ENCODE measurements at places on chromosomes 13 and 19.

DNA sequence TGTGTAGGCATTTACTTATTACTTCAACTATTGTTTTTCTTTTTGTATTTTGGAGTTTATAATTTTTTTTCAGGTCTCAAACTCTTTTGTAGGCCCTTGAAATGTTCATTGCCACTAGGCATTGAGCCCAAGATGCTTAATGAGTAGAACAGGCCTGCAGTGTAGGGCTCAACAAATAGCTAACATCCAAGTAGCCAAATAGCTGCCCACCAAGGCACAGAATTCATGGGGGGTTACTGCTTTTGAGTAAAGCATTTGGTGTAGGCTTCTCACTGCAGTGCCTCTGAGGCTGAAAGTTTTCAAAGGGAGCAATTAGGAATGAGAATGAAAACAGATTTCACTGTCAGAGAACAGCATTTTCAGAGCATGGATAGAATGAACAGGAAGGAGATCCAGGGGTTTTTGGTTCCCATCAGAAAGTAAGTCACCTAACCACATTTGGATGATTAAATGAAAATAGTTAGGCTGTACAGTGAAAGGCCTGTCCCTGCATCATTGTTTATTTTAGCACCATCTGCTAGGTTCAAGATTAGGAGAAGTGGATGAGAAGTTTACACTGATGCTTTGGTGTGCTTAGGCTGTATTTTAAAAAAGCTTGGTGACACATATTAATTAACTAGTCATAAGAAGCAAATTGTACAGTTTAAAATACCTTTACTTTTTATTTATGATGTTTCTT is 61.0 kb downstream of the EDNRB start:
- no peak for DNase-seq

GRCh38 chr13:111970494-111971141 is 96.3 kb upstream of the SOX1 start:
- no peak for DNase-seq

- no peak for DNase-seq
Observed at GRCh38 chr13:95601216-95601615, 43.3 kb downstream of the DZIP1 start.

GRCh38 chr19:19202707-19203011 is 555 bp downstream of the NR2C2AP start:
- DNase-seq: no peak

DNA sequence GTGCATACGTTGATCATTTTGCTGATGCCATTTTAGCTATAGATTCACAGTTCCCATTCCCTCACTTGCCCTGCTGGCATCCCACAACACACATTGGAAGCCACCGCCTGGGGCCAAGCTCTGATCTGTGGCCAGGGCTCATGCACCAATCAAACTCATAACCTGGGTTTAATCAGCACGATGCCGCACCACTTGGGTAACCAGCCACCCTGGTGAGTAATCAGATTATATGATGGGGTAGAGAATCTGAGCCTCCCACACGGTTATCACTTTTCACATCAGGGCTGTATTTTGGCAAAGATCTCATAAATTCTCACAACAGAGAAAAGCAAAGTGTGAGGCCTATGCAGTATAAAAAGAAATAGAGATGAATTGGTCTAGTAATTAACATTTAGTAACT is 66.0 kb upstream of the TNFRSF19 start:
- no peak for DNase-seq

- DNase-seq: no peak
Observed at GRCh38 chr19:52734331-52734892, 432 bp downstream of the ZNF611 start.

- DNase-seq: peak; percentile 90
Observed at GRCh38 chr19:47255879-47256692, at the start of gene CCDC9. Gene CCDC9, plus strand, starts transcription at chr19:47256525. Its CDS starts 1,876 bp downstream, at chr19:47258401.

- no peak for DNase-seq
Observed at GRCh38 chr13:102295316-102296048, 106.4 kb downstream of the FGF14 start.

DNA sequence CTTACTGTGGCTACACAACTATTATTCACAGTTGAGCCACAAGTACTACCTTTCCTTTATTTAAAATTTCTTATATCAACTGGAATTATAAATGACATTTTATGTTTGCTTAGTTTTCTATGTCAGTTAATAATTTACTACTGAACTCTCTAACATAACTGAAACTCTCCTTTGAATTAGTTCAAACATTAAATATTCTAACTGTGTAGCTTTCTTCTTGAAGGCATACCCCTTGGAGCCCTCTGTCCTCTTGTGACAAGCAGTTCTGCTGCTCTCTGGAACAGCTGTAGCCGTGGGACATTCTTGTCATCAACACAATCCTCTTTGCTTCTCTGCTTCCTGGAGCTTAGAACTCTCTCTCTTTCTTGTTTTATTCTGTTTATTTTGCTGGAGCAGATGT is 244.8 kb downstream of the NHLRC3 start:
- DNase-seq: no peak

DNA sequence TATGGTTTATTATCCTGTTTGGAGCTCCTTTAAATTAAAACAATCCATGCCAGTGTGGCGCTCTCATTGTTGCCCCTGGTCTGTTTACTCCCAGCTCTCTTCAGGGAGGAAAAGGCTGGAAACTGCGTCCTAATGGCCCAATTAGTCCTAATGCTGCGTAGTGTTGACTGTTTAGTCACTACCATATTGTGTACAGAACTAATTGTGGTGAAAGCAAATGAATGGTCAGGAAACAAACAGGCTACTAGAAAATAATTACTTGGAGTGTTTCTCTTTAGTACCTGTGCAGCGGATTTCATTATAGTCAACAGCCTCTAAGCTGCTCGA is 54.5 kb upstream of the MTIF3 start:
- no peak for DNase-seq

Data from effector memory CD8-positive, alpha-beta T cell (primary cell).